CD4-positive, alpha-beta T cell treated with Interleukin-2 at 100 ng/mL for 4 hours (primary cell): ENCODE measurements at places on chromosomes 3 and 15.

DNA sequence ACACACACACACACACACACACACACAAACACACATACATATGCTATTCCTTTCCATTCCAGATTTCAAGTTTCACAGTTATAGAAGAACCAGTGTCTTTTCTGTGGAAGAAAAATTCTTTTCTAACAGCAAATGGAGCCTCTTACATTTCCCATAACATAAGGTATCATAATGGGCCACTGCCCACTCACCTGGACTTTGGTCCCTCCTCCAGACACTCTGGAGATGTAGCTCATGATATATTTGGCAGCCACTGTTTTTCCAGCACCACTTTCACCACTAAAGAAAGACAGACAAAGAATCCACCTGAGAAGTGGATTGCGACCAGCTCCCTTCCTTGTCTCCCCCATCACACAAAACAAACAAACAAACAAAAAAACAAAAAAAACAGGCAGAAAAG is 29.8 kb downstream of the LDHAL6B start:
- DNase-seq, result no peak

DNA sequence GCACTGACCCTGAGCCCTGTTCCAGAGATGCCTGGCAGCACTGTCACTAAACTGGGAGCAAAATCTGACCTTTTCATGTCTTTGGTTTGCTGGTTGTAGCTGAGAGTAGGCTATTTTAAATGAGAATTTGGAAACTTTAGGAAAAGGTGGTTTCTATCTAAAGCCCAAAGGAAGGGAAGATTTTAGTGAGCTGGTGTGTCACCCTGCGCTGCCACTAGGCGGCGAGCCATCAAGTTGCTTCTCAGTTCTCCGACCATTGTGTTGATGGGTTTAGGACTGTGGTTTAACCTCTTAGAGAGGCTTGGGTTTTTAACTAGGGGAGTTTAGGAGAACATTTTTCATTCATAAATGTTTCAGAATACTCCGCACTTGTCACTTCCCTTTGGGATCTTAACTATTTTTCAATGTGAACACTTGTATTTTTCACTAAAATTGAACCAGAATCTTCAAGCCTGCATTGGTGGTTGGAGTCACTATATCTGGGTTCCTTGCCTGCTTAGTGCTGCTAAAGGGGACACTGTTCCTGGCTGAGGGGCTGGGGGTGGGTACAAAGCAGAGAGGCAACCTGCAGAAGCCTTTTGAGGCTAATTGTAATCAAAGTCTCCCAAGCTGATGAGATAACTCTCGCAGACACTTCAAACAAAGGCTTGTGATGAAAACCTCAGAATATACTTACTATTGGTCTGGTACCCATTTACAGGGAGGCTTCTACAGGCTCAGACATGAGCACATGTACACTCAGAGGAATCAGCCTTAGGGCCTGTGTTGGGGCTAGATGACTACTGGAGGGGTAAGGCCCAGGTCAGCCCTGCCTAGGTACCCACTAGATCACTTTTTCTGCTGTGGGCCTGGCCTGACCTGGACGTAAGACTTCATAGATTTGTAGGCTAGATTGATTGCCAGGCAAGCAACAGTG is 16.8 kb downstream of the EXOSC7 start:
- DNase-seq, result no peak

GRCh38 chr3:36796881-36797280 is 32.5 kb upstream of the DCLK3 start:
- DNase-seq, result no peak

DNA sequence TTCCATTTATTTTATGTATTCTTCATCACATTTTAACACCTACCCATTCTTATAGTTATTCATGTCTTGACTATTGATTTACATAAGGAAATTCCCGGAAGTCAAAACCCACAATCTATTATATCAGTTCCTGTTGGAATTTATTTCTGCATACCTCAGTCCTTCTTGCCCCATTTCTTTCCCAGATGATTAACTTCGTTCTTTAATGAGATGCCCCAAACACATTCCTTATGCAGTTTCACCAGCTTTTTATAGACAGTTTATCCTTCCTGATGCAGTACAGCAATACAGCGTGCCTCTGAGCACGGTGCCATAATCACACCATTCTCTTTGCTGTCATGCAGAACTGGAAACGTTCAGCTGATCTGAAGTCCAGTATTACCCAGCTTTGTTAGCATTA is 175.8 kb upstream of the NANOGP8 start:
- no peak for DNase-seq

GRCh38 chr3:131216801-131217200 is 164.8 kb upstream of the NUDT16 start:
- no peak for DNase-seq

DNA sequence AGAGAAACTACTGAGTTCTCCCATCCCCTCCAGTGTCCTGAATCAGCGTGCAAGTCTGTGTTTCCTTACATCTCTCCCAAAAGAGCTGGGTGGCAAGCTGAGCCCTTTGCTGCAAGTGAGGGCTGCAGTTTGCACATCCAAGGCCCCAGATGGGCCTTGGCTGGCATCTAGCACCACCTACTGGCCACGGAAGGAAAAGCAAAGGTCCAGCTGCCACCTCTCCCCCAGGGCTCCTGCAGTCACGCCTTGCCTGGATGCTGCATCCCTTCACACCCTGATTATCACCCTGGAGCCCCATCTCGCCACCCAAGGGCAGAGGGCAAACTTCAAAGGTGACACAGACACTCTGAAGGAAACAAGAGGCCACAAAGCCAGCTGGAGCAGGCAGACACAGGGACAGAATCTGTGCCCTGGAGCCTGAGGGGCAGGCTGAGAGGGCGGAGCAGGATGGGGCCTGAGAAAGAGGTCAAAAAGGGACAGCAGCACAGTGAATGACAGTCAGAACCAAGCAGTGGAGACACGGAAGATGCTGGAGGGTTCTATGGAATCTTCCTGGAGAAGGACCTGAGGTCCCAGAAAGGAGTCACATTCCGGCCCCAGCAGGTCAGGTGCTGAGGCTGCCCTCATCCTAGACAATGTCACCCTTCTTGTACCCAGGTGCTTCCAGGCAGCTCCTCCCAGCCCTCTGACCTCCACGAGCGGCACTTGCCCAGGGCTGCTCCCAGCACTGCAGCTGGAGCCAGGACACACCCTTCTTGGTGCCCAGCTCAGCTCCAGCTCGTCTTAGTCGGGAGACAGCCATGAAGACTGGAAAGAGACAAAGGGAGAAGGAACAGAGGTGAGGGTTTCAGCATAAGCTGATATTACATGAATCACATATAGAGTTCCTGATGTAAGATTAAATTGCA is 18.3 kb upstream of the NTRK3 start:
- DNase-seq, result peak; percentile 38

DNA sequence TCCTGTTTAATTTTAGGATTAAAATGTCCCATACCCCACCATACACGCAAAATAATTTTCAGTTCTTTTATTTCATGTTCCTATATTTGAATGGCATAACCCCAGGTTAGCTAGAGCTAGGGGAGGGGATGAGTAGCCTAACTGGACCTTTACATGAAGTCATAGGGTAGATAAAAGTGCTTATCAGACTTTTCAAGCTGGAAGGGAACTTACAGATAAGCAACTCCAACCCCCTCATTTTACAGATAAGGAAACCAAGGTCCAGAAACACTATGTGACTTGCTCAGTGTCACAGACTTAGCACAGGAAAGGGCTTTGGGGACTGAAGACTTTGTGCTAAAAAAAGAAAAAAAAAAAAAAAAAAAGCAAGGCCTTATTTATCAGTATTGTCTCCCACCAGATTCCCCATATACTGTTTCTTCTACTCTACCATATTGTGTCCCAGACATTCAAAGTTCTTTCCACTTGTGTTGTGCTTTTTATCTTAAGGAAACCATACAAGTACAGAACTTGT is 10.6 kb upstream of the TNIK start:
- DNase-seq, result no peak

DNA sequence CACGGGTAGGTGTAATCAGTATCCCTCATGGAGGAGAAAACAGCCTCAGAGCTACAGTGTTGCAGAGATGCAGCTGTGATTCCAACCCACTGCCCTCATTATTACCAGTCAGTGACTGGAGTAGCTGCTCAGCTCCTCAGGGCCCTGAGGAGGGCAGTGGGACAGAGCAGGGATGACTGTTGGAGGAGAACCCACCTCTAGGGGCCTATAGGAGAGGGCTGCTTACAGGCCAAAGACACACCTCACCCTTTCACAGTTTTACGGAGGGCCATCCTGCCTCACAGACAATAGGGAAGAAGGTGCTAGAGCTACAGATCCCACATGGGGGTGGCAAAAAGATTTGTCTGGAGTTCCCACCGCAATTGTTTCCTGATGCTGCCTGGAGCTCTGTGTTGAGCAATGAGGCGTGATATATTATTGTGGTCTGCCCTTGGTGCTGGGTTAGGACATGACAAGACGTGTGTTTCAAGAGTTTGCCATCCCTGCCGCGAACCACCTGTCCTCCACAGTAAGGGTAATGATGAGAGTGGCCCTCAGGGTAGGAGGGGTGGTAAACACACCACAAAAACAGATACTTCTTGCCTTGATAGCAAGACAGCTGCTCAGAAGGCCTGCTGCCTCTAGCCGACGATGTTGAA is 140.5 kb upstream of the TPM1 start:
- DNase-seq, result no peak

DNA sequence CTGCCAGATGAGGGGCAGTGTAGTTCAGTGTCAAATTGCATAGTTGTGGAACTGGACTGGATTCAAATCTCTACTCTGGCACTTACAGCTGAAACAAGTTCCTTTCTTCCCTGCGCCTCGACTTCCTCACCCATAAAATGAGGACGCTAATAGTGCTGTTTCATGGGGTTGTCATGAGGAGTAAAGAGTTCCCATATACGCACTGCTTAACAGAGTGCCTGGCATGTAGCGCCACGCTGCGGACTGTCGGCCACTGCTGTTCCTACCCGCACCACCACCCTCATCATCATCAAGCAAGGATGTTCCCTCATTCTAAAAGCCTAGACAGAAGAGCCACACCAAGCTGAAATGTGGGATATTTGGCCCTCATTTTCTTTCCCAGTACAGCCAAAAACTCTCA is 91.9 kb downstream of the CHDH start:
- DNase-seq, result no peak

- no peak for DNase-seq
These were observed 39.6 kb downstream of the VGLL3 start for GRCh38 chr3:86951322-86951721.

- no peak for DNase-seq
These were observed 48.3 kb upstream of the TRIM42 start for GRCh38 chr3:140629357-140630137.

DNA sequence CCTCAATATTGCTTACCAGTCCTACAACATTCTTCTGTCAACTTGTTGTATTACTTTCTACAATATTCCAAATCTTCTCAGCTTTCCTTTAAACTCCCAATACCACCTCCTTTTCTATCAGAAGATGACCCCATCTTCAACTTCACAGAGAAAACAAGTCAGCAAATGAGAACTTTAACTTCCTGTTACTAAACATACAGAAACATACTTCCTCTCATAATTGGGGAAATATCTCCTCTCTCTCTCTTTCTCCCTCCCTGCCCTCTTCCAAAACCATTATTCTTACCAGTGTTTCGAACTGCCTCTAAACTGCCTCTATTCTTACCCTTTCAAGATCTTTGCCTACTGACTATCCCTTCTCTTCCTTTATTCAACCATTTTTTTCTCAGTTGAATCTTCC is 1.8 kb upstream of the SNAP23 start:
- no peak for DNase-seq

- DNase-seq, result no peak
These were observed 133.2 kb upstream of the CHRM5 start for GRCh38 chr15:33834892-33835743.

- no peak for DNase-seq
These were observed 896.0 kb downstream of the MCTP2 start for GRCh38 chr15:95127356-95127755.

- no peak for DNase-seq
These were observed 915.1 kb downstream of the MCTP2 start for GRCh38 chr15:95146481-95146880.

DNA sequence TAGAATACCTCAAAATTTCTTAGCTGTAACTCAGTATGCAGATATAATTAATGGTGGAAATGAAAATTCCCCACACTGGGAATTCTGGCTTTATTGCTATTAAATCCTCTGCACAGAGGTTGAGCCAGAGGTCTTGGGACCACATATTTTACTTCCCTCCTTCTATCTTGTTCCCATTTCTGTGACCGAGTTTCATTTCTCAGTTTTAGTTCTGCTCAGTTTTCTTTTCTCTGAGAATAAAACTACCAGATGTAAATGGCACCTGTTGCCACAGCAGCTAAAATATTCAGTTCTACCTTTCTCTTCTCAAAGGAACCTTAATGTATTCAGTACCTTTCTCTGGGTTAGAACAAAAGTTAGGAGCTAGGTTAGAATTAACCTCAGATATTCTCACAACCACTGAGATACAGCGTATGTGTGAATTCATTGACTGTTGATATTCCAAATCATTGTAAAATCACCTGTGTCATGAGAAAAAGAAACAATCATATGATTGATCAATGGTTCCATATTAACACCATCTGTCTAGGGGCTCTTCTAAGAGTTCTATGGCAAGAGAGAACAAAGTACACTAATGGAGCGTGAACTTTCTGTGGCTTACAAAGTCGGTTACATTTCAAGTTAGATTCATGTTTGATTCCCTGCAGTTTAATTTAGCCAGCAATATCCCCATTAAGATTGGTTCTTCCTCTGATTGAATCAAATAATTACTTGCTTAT is 374.1 kb downstream of the EFHB start:
- DNase-seq, result no peak

DNA sequence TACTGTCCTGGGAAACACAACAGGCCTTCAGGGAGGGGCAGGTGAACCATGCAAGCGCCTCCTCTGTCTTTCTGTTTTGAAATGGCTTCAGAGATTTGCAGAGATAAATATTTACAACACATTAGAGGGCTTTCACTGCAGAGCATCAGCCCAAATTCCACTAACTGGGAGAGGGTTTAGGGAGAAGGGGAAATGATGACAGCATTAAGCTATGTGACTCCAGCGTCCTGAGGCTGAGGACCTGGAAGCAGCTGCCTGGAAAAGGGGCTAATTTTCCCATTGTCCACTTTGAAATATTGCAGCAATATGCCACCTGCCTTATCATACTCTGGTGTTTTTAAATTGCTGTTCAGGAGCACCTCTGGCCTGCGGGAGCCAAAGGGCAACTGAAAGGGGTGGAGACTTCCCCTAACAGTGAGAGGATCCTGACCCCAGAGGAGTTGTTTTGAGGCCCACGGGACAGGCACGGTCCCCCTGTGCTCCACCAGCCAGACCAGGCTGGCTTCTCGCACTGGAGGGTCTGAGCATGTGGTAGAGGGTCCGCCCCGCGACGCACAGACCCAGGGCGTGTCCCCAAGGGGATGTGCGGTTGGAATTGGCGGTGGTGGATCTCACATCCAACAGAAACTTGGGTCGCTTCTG is 110.6 kb downstream of the XXYLT1 start:
- DNase-seq, result no peak
